ENCODE measurements at places on chromosomes 6 and 20.

DNA sequence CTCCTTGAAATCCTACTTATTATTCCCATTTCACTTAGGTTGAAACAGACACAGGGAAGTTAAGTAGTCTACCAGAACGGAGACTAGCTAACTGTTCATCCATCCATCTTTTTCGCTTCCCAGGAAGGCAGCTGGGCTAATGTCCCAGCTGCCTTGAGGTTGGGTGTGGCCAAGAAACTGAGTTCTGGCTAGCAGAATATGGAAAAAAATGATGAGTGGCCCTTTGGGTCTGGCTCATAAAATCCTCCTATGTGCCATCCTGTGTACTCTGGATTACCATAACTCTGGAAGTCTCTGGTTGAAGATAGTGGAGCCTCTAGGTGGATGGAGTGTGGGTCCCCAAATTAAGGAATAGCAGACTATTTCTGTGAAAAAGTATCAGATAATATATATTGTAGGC is 206.2 kb downstream of the HIVEP2 start:
- no peak for DNase-seq

DNA sequence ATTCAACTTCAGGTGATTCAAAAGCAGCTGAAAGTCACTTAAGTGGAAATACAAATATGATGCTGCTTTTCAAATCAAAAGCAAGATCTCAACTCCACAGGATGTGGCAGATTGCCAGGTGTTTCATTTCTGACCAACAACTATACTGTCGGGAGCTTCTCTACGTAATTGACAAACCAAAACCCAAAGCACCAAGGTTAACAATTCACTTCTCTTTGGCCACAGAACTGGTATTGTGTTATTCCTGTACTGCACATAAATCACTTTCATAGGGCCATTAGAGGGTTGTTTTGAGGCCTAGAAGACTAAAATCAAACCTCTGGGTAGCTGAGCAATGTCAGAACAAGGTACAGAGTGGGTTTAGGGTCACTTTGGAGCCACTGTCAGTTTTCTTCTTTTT is 169.7 kb downstream of the HAO1 start:
- no peak for DNase-seq

DNA sequence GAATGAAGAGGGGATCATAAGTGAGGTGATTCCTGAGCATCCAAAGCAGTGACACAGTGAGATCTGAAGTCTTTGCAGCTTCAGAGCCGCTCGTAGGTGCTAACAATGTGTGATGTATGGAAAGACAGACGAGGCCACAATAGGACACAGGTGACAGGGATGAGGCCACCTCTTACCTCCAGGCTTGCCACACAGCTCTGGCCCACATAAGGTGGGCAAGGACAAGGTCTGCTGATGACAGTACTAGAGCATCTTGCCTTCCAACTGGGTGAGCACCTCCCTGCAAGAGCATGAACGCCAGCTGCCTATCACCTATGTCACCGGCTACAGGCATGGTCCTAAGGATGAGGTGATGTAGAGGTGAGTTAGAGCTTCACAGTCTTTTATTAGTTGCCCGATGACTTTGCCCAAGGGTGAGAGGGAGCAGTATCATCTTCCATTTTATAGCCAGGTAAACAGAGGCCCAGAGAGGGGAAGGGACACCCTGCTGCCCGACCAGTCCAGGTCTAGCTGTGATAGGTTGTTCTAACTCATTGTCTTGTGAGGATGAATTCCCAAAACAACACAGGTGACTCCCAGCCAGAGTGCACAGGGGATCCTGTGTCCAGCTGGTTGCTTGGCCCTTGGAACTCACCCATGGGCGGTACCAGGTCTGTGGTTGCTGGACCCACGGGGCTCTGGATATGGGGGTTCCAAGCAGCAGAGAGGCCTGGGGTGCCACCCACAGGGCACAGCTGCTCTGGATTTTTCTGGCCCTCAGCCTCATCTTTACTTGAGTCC is 6.2 kb upstream of the TGM6 start:
- no peak for DNase-seq

GRCh38 chr6:163397326-163397725 is 17.2 kb upstream of the QKI start:
- no peak for DNase-seq

DNA sequence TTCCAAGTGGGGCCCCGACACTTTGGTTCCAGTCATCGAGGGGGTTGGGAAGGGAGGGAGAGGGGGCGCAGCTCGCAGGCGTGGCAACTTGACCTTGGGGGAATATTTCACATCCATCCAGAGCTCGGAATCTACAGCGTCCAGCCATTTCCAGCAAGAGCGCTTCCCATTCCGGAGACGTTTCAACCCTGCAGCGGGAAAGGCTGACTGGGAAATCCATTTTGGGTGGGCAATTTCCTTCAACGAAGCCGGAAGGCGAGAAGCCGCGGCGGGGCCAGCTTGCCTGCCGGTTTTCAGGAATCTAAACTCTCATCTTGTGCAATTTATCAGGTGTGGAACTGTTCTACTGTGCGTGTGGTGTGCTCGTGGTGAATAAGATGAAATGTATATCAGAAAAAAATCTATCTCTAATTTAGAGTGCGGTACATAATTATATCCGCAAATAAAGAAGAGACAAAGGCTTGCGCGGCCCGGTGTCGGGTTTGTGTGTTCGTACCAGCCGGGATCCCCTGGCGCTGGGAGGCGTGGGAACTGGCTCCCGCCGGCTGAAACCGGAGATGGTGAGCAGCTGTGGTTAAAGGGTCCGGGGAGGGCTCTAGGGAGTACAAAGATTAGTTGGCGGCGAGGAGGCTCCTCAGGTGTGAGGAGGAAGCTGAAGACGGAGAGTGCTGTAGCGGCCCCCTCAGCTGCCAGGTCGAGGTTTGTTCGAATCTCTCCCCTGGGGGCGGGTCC is 4.8 kb downstream of the SLC32A1 start:
- DNase-seq: no peak

GRCh38 chr6:151962246-151962846 is 154.9 kb downstream of the ESR1 start:
- DNase-seq: no peak

DNA sequence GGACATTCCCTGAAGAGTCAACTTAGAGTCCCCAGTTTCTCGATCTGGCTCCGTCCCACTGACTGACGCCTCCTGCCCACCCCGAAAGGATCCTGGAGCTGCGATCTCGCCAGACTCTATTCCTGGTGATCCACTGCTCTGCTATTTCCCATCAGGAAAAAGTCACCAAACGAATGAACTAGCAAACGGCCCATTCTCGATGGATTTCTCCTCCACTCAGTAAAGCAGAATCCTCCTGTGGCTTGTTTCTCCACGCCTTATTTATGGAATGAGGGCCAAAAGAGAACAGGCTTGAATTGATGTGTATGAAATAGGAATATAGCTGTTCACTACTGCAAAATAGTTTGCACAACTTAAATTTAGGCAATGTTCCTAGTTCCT is 5.4 kb downstream of the NKX2-4 start:
- no peak for DNase-seq

- DNase-seq: no peak
Measured at GRCh38 chr6:52526634-52527033, 50.2 kb downstream of the TRAM2 start.

GRCh38 chr20:19502169-19502568 is 255.9 kb upstream of the RIN2 start:
- no peak for DNase-seq

DNA sequence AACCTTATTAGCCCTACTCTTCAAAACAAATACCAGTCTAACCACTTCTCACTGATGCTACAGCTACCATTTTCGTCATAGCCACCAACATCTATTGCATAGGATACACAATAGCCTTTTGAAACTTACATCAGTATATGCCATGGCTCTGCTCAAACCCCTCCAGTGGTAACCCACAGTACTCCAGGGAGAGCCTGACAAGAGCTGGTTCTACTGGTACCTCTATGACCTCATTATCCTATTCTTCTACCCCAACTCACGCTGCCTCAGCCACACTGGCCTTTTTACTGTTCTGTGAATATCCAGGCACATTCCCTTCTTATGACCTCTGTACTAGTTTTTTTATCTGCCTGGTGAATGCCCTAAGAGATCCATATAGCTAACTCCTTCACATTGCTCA is 157.6 kb downstream of the ARHGAP18 start:
- DNase-seq: no peak

GRCh38 chr6:135938576-135939207 is 87.2 kb downstream of the PDE7B start:
- DNase-seq: peak; percentile 13

DNA sequence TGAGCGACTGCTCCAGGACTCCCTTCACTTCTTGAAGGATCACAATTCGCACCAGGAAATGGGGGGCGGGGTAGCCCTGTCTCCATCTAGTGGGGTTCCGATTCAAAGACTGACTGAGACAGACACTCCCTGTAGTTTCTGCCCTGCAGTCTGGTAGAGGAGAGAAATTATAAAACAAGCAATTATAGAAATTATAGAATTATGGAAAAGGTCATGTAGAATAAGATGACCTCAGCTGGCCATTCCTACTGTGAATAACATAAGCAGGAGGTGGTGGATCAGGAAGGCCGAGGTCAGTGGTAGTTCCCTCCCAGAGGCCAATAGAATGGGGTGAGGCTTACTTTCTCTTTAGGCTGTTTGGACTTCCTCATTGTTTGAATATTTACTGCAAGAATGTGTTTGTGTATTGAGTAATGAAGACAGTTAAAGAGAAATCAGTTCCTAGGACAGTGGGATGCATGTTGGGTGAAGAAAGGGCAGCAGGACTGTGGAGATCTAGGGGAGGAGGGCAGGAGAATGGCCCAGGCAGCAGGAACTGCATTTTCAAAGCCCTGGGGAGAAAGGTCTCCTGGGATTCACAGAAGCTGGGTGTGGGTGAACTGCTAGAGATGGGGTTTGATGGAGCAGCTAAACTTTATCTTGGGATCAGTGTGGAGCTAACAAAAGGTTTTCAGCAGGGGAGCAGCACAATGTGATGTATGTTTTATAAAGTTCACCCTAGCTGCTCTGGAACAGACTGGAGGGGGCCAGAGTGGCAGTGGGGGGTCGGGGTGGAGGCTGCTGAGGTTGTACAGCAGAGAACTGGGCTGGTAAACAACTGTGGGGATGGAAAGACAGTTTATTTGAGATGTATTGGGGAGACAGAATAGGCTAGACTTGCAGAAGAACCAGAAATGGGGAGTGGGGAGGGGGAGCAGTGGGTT is 2.1 kb downstream of the ZNF341 start:
- peak; percentile 90 for DNase-seq

GRCh38 chr6:31615748-31616147 is 714 bp downstream of the AIF1 start:
- DNase-seq: peak; percentile 41

GRCh38 chr20:29079769-29080690 is 2177.4 kb upstream of the DEFB115 start:
- DNase-seq: peak; percentile 37

DNA sequence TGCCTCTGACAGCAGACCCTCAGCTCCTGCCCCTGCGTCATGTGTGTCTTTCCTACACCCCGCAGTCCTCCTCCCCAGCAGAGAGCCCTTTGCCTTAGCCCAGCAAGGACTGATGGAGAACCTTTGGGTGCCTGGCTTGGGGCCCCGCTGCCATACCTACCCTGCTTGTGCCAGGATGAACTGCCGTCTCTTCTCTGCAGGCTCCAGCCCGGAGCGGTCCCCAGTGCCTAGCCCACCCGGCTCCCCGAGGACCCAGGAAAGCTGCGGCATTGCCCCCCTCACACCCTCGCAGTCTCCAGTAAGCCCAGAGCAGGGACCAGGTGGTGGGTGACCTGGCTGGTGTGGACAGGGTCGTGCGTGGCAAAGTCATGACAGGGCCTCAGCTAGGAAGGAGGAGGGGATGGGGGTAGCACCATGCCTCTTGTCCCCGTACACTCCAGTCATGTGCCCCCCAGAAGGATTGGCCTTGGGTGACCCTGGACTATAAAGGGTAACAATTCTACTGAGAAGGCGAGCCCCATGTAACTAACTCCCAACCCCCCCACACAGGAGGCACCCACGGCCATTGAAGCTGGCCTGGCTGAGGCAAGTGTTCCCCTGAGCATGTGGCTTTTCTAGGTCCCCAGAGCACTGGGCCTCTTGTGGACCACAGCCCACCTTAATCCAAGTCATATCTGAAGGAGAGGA is 8.3 kb downstream of the HSPA12B start:
- no peak for DNase-seq

GRCh38 chr6:36610041-36610955 is 16.1 kb downstream of the SRSF3 start:
- DNase-seq: no peak

DNA sequence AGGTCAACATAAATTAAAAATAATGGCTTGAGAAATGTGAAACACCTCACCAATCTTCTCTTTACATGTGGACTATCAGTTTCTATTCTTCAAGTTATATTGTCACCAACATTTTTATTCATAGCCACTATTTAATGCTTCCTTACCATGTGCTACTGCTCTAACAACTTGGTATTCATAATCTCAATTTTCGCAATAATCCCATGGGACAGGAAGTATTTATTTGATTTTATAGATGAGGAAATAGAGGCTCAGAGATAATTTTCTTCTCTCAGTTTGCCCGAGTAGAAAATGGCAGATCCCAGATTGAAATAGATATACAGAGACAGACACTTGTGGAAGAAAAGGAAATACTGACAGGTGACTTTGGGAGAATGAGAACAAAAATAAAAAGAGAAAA is 66.6 kb downstream of the FAM83B start:
- no peak for DNase-seq

DNA sequence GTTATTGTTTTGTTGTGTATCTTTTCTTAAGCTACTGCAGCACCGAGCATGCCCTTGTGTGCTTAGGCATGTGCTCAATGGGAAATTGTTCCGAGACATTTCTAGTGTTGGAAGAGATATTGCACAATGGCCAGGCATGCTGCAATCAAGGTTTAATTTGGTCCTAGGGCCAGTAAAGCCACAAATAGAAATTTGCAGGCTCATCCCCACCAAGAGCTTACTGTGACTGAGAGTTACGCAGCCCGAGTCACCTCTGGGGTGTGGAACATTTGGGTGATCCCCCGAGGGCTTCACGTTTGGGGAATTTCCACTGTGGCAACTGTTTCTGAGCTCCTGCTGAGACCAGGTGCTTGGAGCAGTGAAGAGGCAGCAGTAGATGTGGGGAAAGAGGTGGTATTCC is 65.8 kb downstream of the ADTRP start:
- peak; percentile 87 for DNase-seq

- no peak for DNase-seq
Measured at GRCh38 chr6:116036885-116037284, 23.8 kb downstream of the FRK start.

DNA sequence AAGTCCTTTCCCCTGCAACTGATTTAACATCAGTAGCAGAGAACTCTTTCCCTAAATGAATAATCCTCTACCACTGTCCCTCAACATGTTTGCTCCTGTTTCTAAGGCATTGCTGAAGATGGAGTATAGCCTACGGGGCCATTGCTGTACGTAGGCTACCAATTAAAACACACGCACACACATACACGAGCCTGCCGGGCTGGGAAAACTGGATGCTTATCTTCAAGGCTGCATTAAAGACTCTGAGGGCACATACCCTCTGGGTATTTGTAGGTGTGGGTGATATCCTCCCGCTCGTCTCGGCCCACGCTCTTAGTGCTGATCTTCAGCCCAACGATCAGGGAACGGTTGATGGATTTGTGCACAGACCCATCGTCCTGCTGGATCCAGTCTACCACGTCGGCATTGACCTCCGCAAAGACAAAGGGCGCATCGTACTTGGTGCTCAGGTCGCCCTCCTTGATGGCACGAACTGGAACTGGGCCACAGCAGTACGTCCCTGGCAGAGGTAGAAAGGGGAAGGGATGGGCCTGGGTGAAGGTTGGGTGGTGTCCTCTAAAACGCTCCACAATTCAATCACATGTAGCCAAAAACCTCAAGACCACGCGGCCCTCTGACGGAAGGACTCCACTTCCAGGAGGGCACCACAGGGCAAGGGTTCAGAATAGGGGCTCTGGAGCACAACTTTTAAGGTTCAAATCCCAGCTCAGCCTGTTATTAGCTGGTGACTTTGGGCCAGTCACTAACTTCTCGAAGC is 25.7 kb downstream of the TGM2 start:
- no peak for DNase-seq
